ENCODE measurements at places on chromosomes 16 and 17.
A peak's percentile ranks its signal among the peaks of the same experiment; 100 is the strongest.

DNA sequence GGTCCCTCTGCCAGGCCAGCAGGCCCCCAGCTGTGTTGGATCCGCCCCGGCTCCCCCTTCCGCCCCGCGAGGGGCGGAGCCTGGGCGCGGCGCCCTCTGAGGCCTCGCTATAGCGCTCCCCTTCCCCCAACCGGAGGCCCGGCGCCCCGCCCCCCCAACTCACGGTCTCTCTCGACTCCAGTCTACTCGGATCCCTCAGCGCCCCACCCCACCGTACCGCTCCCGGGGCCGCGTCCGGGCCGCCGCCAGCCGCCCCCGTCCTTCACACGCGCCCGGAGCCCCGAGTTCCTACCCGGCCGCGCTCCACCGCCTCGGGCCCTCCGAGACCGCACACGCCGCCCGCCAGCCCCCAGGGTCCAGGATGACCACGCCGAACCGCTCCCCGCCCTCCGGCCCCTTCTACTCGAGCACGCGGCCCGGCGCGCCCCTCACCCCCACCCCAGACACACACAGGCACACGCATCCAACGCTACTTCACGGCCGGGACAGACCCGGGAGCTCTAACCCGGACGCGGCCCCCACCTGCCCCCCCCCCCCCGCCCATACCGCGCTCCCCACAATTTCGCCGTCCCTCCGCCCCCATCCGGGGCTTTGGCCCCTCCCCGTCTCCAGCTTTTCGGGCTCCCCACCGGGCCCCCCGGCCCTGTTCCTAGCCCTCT lies 1.4 kb downstream of the PHF23 start:
- DNase-seq = peak; percentile 71

DNA sequence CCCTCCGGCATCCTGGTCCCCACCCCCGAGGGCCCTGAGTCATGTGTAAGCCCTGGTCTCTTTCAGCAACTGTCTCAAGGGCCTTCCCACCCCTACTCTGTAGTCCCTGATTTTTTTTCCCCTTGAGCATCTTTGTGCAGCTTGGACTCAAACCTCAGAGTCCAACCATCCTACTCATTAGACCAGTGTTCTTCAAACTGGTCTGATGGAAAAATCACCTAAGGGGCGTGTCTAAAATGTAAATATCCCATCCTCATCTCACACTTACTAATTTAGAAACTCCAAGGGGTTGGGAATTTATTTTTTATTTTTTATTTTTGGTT lies 624 bp downstream of the G6PC3 start:
- peak; percentile 47 for DNase-seq

GRCh38 chr16:53785044-53785443 lies 81.1 kb downstream of the FTO start:
- DNase-seq = no peak

- DNase-seq = no peak
Observed at GRCh38 chr17:6596511-6596910, 40.2 kb upstream of the PITPNM3 start.

DNA sequence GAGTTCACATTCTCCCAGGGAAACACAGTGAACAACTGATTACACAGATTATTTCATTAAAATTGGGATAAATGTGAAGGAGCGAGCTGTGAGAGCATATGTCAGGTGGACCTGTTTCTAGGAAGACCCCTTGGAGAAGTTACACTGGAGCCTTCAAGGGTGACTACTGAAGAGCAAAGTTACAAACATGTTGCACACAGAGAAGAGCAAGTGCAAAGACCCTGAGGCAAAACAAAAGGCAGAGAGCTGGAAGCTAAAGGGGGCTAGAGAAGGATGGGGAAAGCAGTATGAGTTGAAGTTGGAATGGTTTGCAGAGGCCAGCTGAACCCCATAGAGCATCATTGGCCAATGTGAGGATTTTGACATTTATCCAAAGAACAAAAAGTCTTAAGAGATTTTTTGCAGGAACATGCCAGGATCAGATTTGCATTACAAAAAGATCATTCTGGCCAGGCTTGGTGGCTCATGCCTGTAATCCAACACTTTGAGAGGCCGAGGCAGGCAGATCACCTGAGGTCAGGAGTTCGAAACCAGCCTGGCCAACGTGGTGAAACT lies 14.1 kb downstream of the PDZD9 start:
- no peak for DNase-seq

DNA sequence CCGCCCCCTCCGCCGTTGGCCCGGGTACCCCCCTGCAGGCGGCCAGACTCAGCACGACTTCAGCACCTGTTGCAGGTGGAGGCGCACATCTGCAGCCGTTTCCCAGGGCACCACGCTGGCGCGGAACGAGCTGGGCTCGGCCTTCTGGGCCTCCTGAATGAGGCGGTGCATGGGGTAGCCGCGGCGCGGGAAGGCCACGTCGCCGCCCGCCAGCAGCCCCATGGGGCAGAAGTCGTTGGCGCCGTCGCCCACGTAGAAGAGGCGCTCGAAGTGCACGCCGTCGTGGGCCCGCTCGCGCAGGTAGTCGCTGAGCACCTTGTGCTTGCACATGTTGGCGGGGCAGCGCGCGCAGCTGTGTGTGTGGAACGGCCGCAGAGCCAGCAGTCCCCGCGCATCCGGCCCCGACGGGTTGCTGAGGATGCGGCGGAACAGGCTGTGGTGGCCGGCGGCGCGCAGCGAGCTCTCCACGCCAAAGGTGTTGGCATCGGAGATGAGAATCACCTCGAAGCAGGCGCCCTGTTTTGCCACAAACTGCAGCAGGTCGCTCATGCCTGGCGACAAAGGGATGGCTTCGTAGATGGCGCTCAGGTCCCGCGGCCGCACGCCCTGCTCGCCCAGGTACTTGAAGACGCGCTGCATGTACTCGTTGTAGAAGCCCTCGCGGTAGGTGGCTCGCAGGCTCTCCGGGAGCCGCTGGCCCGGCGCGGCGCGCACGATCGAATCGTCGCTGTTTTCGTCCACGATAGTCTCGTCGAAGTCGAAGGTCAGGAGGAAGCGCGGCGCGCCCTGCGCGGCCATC lies 6.2 kb downstream of the PHOSPHO1 start:
- no peak for DNase-seq

GRCh38 chr16:80623376-80623775 lies 82.6 kb downstream of the DYNLRB2 start:
- no peak for DNase-seq

GRCh38 chr16:85524630-85525419 lies 88.3 kb upstream of the GSE1 start:
- DNase-seq = no peak

DNA sequence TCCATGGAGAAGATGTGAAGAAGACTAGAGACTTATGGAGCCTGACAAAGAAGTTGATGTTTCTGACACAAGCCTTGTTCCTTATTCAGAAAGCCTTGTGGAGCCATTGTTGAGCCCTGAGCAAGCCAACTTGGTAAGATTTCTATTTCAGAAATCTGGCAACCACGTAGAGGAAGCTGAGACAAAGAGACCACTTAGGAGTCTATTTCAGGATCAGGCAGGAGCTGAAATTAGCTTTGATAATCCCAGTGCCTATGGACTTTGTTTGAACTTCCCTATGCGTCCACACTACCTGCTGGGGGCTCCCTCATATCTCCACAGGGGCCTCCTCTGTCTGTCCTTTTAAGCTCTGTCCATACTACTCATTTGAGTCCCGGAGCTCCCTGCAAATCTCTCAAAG lies 540.0 kb upstream of the GOT2 start:
- DNase-seq = no peak
